A375 (cell line): ENCODE measurements at places on chromosomes 1 and 21. TPM values are rescaled to one million over a fixed set of nuclear protein-coding genes. Genes with fewer than 3 reads are reported as not detected.

Gene MCOLN2
- 11.4 and 14.6 TPM in 2 replicates for total RNA-seq

Gene STUM
- not detected in 2 replicates for total RNA-seq

Gene CAMK1G
- total RNA-seq: not detected in 2 replicates

Gene GGPS1
- total RNA-seq: 18.8 and 20.1 TPM in 2 replicates

Gene ZNF697
- 27.9 and 31.6 TPM in 2 replicates for total RNA-seq

Gene ARHGEF10L
- total RNA-seq: 4.1 and 4.6 TPM in 2 replicates

Gene OR2T2
- total RNA-seq: not detected in 2 replicates

Gene FAM131C
- 0.79 and 1.5 TPM in 2 replicates for total RNA-seq

Gene LAX1
- total RNA-seq: not detected in 2 replicates

Gene DNALI1
- total RNA-seq: 0.41 TPM in 1 of 2 replicates, not detected in the other

Gene PDE9A
- 7.6 and 9.6 TPM in 2 replicates for total RNA-seq

Gene LCE2A
- total RNA-seq: not detected in 2 replicates

Gene RSPH1
- 0.08 and 0.11 TPM in 2 replicates for total RNA-seq

Gene S100A3
- total RNA-seq: 13.9 and 14.8 TPM in 2 replicates
